ENCODE measurements at places on chromosomes 7 and 10. TPM values are rescaled to one million over a fixed set of nuclear protein-coding genes. Genes with fewer than 3 reads are reported as not detected.

CYP2C18 gene
- not detected for total RNA-seq

ARHGAP19 gene
- total RNA-seq, result 13.0 TPM

LANCL2 gene
- total RNA-seq, result 13.0 TPM

ADIRF gene
- total RNA-seq, result 11.5 TPM

ANK3 gene
- 110 TPM for total RNA-seq

KDM7A gene
- total RNA-seq, result 8.4 TPM

MYPN gene
- 57.4 TPM for total RNA-seq

PRRT4 gene
- 6.8 TPM for total RNA-seq

MPP7 gene
- 5.7 TPM for total RNA-seq

SPDYE9 gene
- not detected for total RNA-seq

EN2 gene
- total RNA-seq, result under 0.01 TPM

PCLO gene
- total RNA-seq, result 0.52 TPM

WDFY4 gene
- 2.6 TPM for total RNA-seq

NPC1L1 gene
- total RNA-seq, result not detected

TBX20 gene
- total RNA-seq, result 1.0 TPM

AGR3 gene
- not detected for total RNA-seq

CHCHD3 gene
- 90.8 TPM for total RNA-seq

FIGNL1 gene
- total RNA-seq, result 14.6 TPM

GIMAP1 gene
- total RNA-seq, result 1.0 TPM

UCN3 gene
- total RNA-seq, result not detected

LRRD1 gene
- 0.52 TPM for total RNA-seq

IL2RA gene
- not detected for total RNA-seq

POLL gene
- 13.6 TPM for total RNA-seq

MYL7 gene
- 21.4 TPM for total RNA-seq

CELF2 gene
- total RNA-seq, result 31.8 TPM

CCSER2 gene
- total RNA-seq, result 43.3 TPM

ERCC6 gene
- 24.0 TPM for total RNA-seq

ACBD7 gene
- total RNA-seq, result 1.6 TPM

BICC1 gene
- total RNA-seq, result 25.6 TPM

GRM3 gene
- under 0.01 TPM for total RNA-seq
